ENCODE measurements at places on chromosomes 11 and 22. TPM values are rescaled to one million over a fixed set of nuclear protein-coding genes. Genes with fewer than 3 reads are reported as not detected.

The C11orf68 gene
- total RNA-seq, result 12.3 TPM

The MMP12 gene
- total RNA-seq, result not detected

The PANX2 gene
- total RNA-seq, result 0.16 TPM

The OR52I1 gene
- not detected for total RNA-seq

The E2F8 gene
- total RNA-seq, result not detected

The OTOG gene
- total RNA-seq, result not detected

The DLG2 gene
- total RNA-seq, result 2.1 TPM

The SORL1 gene
- total RNA-seq, result 170 TPM

The ADAMTS15 gene
- total RNA-seq, result not detected

The ACRV1 gene
- total RNA-seq, result not detected

The TUBA8 gene
- total RNA-seq, result 1.4 TPM

The CBLIF gene
- total RNA-seq, result not detected

The CASP4 gene
- total RNA-seq, result 75.5 TPM

The PANX3 gene
- total RNA-seq, result not detected

The HEPN1 gene
- total RNA-seq, result not detected

The NCF4 gene
- 1.4 TPM for total RNA-seq

The HOATZ gene
- total RNA-seq, result not detected

The PEX16 gene
- total RNA-seq, result 51.5 TPM
